ENCODE measurements at places on chromosomes 3 and 15. TPM values are rescaled to one million over a fixed set of nuclear protein-coding genes. Genes with fewer than 3 reads are reported as not detected.

GRCh38 chr15:70137967-70138366, 40.2 kb upstream of the TLE3 start:
- DNase-seq: no peak

- DNase-seq: no peak
These were observed 16.0 kb downstream of the SLC22A14 start for GRCh38 chr3:38297947-38298711.

- DNase-seq: no peak
These were observed 28.8 kb upstream of the CACNA2D2 start for GRCh38 chr3:50532062-50532705.

GOLGA8S gene
- total RNA-seq: 0.33 TPM

GRCh38 chr15:79372428-79372827, 59.7 kb upstream of the MINAR1 start:
- no peak for DNase-seq

DNA sequence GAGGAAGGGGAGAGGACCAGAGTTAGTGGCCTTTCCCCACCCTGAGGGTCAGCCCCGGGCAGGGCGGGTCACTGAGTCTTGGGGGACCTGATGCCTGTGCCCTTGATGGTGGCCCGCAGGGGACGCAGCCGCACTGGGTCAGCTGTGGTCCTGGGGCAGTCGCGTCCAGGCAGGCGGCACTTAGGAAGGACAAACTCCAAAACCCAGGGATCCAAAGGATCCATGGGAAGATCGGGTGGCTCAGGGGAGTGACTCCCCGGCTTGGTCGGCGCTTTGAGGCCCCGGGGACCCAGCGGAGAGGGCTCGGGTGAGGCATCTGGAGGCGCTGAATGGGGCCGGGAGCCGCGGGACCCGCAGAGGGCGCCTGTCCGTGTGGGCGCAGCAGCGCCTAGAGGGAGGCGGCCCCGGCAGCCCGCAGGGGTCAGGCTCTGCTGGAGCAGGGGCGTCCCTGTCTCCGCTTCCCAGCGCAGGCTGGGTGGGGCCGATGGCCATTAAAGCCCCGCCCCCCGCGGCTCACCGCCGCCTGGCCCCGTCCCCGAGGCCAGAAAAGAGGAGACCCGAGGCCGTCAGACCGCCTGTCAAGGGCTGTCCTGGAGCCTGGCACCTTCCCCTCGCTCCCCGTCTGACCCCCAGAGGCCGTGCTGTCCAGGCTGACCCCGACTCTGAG, 17.5 kb downstream of the CIDEC start:
- peak; percentile 69 for DNase-seq

DNA sequence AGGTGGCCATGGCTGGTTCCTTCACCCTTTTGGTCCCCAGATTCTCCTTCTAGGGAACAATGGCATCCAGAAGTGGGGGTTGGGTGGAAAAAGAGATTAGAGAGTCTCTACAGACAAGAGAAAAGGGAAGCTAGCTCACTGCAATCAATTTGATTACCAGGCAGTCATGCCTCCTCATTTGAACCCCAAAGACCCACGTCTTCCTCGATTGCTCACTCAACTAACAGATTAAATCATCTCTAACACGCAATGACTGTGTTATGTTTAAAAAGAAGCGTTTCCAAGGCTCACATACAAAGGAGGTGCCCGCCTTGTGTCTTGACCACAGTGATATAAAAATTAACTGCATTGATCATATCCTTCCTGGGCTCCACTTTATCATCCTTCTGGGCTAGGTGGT, 57.6 kb downstream of the BHLHE40 start:
- DNase-seq: no peak

- DNase-seq: no peak
These were observed at the start of gene ECE2 for GRCh38 chr3:184275961-184276910. TSS of gene ECE2 (plus strand) at chr3:184276022. CDS start at chr3:184276154, 132 bp downstream.

- no peak for DNase-seq
These were observed 38.1 kb downstream of the C3orf70 start for GRCh38 chr3:185114756-185115155.

GRCh38 chr3:132432639-132433038, 15.3 kb downstream of the DNAJC13 start:
- DNase-seq: no peak

DNA sequence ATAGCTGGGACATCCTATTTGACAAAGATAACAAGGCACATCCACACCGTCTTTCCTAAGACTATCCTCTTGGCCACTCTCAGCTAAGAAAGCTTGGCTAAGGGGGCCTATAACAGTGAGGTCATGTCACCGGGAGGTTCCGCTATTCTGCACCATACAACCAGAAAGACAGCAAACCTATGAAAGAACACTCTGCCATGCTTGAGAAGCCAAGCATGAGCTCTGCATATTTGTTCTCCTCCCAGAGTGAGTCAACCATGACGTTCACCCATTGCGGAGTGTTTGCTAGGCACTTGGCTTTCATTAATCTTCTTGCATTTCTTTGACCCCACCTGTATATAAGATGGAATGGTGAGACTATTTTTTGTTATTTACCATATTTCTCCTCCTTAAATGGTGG, 141.2 kb downstream of the GMNC start:
- no peak for DNase-seq

DNA sequence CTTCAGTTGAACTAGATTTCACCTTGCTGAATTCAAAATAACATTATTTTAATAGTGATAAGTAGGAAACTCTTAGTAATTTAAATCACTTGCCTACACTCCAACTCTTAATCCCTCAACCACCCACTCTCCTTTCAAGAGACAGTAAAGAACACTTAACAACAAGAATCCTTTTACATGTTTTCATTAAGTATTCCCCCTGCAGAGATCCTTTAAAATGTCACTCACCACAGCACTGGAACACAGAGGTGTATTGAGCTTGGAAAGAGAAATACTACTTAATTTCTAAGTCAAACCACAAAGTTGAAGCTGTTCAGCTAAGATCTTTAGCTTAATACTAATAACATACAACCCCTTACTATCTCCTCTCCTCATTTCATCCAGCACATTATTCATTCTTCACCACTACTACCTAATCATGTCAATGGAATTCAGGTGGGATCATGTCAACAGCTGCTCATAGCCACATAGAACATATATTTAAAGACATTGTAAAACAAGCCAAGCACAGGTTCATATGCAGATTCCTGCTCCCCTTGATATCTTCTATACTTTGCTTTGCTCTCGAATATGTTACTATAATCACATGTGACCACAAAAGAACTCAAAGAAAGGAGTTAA, 40.5 kb downstream of the IMPG2 start:
- no peak for DNase-seq

C3orf33 gene
- total RNA-seq: 6.6 TPM

DNA sequence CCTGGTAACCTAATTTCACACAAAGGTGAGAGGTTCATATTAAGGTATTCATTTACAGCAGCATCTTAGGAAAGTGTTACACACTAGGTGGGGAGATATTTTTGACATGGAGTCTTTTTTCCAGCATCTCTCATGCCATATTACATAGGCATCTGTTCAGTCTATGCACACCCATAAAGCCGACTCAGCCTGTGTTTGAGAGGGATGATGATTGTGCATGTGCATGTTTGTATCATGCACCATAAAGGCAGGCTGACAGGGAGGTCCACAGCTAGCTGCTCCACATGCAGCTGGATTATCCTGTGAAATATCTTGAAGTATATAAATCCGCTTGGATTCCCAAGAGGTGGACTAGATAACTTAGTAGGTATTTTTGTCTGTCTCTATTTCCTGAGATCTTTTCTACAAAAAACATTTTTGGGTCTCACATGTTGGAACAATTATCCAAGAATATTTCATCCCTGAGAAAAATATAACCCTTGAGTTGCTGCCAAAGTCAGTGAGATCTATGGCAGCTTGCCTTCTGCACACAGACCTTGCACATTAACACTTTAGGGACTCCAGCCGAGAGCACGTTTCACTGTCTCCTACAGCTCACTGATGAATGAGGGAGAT, 288.4 kb upstream of the DPH6 start:
- no peak for DNase-seq

GRCh38 chr15:68465861-68466560, 34.0 kb upstream of the ITGA11 start:
- no peak for DNase-seq

DNA sequence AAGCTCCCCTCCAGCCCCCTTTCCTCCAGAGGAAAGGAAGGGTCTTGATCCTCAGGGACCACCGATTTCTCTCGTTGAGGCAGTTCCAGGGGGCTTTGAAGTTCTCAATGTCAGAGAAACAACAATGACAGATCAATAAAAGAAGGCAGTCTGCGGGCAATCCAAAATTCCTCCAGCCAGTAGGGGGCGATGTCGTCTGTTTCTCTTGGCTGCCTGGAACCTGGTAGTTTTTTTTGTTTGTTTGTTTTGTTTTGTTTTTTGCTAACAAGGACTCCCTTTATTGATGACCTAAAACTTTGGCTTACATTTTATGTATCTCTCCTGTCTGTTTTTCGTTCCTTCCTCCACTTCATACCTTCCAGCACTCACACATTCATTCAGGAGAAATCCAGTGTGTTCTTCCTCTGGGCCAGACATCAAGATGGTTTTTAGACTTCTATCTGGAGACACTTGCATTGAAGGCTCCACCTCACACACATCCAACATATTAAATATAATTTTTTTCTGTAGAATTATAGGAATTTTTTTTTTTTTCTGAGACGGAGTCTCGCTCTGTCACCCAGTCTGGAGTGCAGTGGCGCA, 276.6 kb downstream of the RPLP1 start:
- peak; percentile 29 for DNase-seq

- no peak for DNase-seq
These were observed 35.6 kb upstream of the TLE3 start for GRCh38 chr15:70133296-70133695.

ITIH1 gene
- total RNA-seq: not detected

DNA sequence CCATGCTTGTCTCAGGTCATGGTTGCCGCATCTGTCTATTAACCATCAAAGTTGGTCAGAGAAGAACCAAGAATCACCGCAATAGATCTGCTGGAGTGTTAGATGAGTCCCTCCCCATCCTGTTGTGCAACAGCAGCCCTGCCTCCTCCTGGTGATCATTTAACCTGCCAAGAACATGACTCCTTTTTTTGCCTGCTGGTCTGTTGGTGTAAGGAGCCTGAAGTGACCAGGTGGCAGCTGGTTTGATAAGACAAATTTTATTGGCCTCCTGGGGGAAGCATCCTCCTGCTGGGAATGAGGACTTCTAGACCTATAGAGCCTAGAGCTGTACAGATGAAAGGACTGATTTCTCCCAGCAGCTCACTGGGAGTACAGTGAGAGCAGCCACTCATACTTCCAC, 43.5 kb upstream of the RAF1 start:
- no peak for DNase-seq

GRCh38 chr15:87755226-87755625, 501.3 kb downstream of the NTRK3 start:
- DNase-seq: no peak

GOLGA8R gene
- total RNA-seq: 3.5 TPM

- no peak for DNase-seq
These were observed 98.7 kb downstream of the PLCH1 start for GRCh38 chr3:155646128-155646527.

GRCh38 chr15:38563723-38564519, 693 bp downstream of the RASGRP1 start:
- DNase-seq: peak; percentile 64

SMCO1 gene
- total RNA-seq: 73.0 TPM

DNA sequence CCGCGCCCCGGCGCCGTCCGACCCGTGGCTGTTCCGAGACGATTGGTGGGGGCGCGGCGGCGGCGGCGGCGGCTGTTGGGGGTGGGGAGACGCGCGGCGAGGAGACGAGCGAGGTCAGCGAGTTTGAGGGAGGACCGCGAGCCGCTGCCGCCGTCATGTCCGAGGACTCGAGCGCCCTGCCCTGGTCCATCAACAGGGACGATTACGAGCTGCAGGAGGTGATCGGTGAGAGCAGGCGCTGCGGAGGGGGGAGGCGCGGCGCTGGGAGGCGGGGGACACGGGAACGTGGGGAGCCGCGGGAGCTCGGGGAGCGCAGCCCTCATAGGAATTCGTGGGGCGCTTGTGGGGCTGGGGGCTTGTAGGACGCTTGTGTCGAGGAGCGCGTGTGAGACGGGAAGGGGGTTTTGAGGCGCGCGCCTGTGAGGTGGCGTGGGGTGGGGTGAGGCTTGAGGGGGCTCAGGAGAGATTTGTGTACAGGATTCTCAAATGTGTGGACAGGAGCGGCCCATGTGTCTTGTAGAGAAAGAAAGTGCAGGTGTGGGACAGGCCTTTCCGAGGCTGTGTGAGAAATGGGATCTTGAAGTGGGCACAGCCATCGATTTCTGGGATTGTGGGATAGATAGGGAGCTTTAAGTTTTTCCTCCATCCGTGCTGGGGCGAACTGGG, 518 bp downstream of the OXSR1 start:
- DNase-seq: no peak

ZBBX gene
- total RNA-seq: not detected

DNA sequence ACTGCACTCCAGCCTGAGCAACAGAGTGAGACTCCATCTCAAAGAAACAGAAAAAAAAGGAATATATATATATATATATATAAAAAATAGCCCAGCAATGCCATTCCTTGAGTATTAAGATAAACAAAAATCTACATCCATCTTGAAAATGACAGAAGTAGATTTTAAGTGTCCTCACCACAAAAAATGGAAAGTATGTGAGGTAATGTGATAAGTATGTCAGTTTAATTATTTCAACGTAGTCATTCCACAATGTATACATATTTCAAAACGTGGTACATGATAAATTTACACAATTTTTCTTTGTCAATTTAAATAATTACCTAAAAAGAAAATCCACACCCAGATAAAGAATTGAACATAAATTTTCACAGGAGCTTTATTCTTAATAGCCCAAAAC, 54.9 kb downstream of the HCN4 start:
- DNase-seq: no peak

GRCh38 chr15:88276821-88277410, 20.4 kb upstream of the NTRK3 start:
- DNase-seq: no peak

- peak; percentile 85 for DNase-seq
These were observed 4.2 kb downstream of the SEMA3B start for GRCh38 chr3:50272911-50273688.

- no peak for DNase-seq
These were observed 4.8 kb upstream of the PLA1A start for GRCh38 chr3:119592861-119593260.

- DNase-seq: no peak
These were observed 277.9 kb upstream of the SEMA6D start for GRCh38 chr15:47439146-47440111.

DNA sequence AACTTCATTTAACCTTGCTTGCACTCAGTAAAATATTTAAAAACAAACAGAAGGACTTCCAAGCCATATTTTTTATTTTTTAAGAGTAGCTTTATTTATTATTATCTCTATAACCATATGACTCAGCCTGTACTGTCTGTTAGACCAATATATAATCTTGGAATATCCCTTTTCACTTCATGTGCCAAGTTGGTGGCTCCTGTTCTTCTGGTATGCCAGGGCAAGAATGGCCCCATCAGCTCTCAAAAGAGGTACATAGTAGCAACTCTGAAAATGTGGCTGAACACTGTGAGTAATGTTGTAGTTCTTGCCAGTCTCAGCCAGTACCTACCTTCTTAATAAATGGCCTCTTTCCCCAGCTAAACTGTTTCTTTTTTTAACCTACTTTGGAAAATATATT, 257.0 kb upstream of the UBE2E1 start:
- DNase-seq: no peak

DNA sequence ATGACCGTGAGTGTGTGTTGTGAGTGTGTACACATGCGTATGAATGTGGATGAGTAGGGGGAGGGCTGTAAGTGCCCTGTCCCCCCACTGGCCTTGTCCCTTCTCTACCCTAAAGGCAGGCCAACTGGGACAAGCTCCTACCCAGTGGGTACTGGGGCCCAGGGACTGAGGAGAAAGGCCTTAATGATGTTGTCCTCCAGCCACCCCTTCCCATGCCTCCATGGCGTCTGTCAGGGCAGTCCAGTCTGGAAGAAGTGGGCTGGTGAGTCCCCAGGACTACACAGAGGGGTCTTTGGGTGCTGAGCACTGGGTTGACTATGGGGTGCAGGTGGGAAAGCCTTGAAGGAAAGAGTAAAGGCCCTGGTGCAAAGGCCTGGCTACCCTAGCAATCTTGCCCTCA, 16.9 kb upstream of the CORO2B start:
- no peak for DNase-seq
